Stimulated activated CD4-positive, alpha-beta T cell treated with anti-CD3 and anti-CD28 coated beads, TNF-alpha, amount 100 ng/mL, for 4 hours (primary cell): ENCODE measurements at places on chromosomes 4 and X.

DNA sequence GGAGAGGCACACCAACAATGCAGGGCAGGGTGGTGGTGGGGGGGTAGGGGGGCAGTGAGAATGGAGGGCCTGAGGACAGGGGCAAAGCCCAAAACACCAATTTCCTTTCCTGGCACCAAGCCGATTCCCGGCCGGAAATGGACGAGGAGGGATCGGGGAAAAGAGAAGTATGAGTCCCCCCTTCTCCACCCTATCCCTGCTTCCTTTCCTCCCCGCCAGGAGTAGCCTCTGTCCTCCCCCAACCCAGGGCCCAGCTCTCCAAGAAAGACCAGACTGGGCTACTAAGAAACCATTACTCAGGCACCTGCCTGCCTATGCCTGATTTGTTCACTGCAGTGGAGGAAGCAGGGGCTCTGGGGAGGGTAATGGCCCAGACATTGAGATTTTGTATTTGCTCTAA is 402 bp downstream of the CCDC120 start:
- DNase-seq = no peak

DNA sequence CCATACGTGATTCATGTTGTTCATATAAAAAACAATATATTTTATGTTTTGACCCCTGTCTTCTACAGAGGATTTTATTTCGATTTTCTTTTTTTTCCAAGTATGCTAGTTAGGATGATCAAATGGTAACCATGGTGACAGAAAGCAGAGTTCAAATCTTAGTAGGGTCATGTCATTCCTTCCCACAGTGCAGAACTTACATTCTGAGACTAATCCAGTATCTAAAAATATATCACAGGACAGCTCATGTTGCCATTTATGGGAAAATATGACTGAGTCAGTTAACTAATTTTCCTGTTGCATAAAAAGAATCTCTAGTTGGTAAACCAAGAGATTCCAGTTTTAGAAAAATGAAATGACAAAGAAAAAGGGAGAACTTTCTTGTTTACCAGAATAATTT is 209.5 kb downstream of the PARM1 start:
- no peak for DNase-seq

DNA sequence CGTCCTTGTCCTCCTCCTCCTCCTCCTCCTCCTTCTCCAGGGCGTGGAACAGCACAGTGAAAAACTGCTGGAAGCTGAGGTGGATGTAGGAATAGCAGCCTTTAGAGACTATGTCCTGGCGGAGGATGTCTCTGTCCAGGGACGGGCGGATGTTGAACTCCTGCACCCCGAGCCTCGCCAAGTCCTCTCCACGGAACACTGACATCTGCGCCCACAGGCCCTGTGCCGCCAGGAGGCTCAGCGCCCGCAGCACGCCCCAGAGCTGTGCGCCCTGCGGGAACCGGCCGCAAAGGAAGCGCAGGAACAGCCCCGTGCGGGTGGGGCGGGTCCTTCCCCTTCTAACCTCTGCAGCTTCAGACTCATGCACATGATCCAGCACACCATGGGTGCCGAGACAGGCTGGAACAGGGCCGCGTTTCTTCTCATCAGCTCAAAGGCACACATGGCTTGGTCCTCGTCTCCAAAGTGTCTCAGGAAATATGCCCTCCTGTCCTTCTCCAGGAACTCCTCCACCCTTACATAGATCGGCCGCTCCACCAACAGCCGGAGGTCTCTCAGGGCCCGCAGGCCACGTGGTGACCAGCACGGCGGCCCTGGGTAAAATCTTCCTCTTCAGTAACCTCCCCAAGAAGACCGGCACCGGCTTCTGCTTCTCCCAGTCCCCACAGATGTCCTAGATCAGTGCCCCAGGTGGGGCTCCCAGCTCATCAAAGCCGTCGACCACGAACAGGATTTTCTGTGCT is 1.2 kb downstream of the NLRP2B start:
- no peak for DNase-seq

DNA sequence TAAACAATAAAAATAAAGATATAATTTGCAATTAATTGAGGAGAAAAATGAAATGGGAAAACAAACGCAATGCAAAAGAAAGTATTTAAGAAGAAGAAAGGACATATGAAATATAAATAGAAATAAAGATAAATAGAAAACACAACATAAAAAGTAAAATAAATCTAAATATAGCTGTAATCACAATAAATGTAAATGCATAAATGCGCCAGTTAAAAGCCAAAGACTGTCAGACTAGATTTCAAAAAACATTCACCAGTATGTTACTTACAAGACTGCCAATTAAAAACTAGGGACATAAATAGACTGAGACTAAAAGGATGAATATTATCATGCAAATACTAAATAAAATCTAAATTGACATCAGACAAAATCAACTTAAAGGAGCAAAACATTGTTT is 102.4 kb downstream of the KDR start:
- no peak for DNase-seq

- DNase-seq = no peak
Measured at GRCh38 chr4:124070688-124071484, 641.6 kb downstream of the ANKRD50 start.

DNA sequence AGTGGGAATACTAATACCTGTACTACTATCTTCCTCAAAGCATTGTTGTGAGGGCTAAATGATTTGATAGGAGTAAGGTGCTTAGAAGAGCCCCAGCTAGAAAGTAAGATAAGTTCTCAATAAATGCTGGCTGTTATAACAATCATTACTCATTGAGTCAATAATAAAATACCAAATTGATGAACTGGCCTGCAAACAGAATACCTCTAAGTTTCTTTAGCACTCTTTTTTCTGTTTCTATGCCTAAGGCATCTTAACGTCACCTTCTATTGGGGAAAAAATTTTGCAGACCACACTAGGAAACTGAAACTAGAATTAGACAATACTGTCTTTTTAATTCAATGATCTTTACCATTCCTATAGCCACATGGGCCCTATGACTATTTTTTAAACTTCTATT is 1.2 kb downstream of the CLTRN start:
- DNase-seq = no peak

GRCh38 chr4:104625706-104626105 is 131.0 kb upstream of the CXXC4 start:
- no peak for DNase-seq

GRCh38 chr4:16579866-16580265 is 318.6 kb downstream of the LDB2 start:
- DNase-seq = no peak

DNA sequence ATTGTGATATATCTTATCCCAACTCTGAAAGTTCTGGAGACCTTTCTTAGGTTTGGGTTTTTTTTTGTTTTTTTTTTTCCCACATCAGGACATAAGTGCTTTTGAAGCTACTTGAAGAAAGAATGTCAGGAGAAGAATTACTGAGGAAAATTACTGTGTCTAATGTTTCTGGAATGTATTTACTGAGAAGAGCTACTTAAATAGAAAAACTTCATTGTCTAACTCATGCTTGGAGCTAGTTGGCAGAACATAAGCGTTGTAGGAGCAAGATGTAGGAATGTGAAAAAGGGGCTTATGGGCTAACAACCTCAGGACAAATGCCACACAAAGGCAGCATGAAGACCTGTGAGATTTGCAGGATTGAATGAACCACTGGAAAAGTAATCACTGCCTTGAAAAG is 166.6 kb upstream of the GLRA2 start:
- no peak for DNase-seq

DNA sequence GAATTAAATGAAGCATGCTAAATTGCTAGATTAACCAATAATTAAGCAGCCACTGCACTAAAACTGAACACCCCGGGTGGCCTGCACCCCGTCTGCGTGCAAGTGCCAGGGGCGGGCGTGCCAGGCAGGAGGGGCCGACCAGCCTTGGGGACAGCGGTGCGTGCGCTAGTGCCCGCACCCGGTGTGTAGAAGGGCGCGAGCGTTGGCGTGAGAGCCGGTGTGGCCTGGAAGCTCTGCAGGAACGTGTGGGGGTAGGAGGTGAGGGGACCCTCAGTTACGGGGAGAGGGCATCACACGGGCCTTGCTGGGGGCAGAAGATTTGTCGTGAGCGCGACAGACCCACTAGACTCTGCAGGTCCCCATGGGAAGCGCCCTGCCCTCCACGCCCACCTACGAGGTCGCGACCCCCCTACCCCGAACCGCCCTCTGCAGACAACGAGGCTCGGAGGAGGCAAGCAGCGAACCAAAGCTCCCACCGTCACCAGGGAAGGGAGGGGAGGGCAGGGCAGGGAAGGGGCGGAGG is 105.8 kb downstream of the FAM53A start:
- no peak for DNase-seq

GRCh38 chr4:129344058-129344457 is 248.1 kb downstream of the C4orf33 start:
- no peak for DNase-seq

GRCh38 chr4:126051689-126052424 is 737.1 kb downstream of the FAT4 start:
- DNase-seq = no peak
